ENCODE measurements at places on chromosomes 11 and 22.
A peak's percentile ranks its signal among the peaks of the same experiment; 100 is the strongest.

DNA sequence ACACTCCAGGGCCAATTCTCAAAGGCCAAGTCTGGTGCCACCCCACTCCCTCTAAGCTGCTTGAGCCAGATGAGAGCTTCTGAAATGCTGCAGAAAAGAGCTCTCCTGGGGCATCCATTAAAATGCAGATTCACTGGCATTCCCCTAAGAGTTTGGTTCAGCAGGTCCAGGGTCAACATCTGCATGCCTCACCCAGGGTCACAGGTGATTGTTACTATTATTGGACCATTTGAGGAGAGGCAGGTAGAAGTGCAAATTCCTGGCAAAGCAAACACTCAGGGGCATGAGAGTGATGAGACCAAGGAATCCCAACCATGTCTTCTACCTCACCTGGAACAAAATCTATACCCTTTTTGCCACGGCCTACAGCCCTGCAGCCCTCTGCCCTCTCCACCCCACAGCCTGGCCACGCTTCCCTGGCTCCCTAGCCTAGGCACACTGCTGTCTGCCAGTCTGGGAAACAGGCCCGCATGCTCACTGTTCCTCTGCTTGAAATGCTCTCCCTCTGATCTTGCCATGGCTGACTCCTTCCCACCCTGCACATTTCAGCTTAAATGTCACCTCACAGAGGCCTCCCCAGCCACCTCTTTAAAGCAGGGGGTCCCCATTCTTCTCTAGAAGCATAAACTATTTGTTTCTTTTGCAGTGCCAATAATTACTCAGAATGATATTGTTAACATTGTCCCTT is 4.4 kb upstream of the P2RX6 start:
- peak overlapping the region; percentile 10 for H3K27ac ChIP-seq
- no peak overlapping the region for H3K4me3 ChIP-seq
- peaks cover 20% of the 10 kb centered on the region for H3K4me1 ChIP-seq
- DNase-seq: no peak
- H3K36me3 ChIP-seq: peaks cover 11% of the 10 kb centered on the region

GRCh38 chr11:67120881-67121710 is 2.0 kb downstream of the KDM2A start:
- H3K27ac ChIP-seq: peak overlapping the region; percentile 98
- H3K36me3 ChIP-seq: peaks cover 49% of the 10 kb centered on the region
- no peaks in the 10 kb centered on the region for H3K27me3 ChIP-seq
- peak overlapping the region; percentile 99 for H3K4me3 ChIP-seq

- peaks cover 34% of the 10 kb centered on the region for H3K36me3 ChIP-seq
Measured at GRCh38 chr11:111843661-111844060, 27.7 kb downstream of the ALG9 start.

GRCh38 chr11:27089746-27090145 is 49.1 kb downstream of the BBOX1 start:
- no peak for DNase-seq
- no peaks in the 10 kb centered on the region for H3K4me1 ChIP-seq
- no peak overlapping the region for H3K4me3 ChIP-seq
- H3K36me3 ChIP-seq: no peaks in the 10 kb centered on the region
- H3K27ac ChIP-seq: no peak overlapping the region

DNA sequence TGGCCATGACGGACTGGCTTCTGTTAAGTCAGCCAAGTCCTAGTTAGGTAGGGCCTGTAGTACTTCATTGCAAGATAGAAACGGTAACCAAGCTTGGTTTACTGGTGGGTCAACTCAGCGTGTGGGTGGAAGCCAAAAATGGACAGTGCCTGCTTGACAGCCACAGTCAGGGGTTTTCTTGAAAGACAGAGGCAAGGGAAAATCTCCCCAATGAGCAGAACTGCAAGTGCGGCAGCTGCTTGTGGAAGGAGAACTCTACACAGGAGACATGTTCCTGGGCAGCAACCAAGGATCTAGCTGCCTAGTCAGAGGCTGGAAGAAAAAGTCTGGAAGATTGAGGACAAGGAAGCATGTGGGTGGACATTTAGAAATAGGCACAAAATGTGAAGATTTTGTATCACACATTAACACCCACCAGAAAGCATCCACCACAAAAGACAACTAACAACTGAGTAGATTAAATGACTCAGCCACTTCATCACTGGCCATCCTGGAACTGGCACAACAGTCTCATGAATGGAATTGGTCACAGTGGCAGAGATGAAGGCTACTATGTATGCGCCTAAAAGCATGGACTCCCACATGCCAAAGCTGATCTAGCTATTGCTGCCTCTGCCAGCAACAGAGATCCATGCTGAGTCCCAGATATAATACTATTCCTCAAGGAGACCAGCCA is 40.9 kb upstream of the SCUBE2 start:
- H3K4me3 ChIP-seq: no peak overlapping the region
- no peaks in the 10 kb centered on the region for H3K4me1 ChIP-seq
- no peaks in the 10 kb centered on the region for H3K36me3 ChIP-seq

- no peak for DNase-seq
- peaks cover 68% of the 10 kb centered on the region for H3K4me1 ChIP-seq
- H3K27ac ChIP-seq: peak overlapping the region; percentile 93
- H3K27me3 ChIP-seq: no peaks in the 10 kb centered on the region
- no peak overlapping the region for H3K4me3 ChIP-seq
Measured at GRCh38 chr22:35308480-35309021, 8.9 kb downstream of the TOM1 start.

- H3K4me1 ChIP-seq: no peaks in the 10 kb centered on the region
Measured at GRCh38 chr22:29216011-29216872, 10.5 kb downstream of the EMID1 start.

DNA sequence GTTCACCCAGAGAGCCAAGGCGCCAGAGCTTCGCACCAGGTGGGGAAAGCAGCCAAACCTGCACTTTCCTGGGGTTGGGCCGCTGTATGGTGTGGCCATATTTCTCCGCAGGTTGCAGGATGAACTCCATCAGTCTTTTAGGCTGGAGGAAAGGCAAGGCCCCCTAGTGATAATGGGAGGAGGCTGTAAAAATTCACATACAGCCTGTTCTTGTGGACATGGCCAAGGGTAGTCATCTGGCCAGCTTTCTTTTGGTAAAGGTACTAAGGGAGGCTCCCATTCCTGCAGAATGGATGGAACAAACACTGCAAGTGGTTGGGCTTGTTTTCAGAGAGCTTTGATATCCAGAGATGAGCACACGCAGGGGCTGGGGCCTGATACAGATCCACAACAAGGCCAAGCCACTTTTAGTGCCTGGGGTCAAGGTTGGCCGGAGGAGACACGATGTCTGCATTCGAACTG is 29.6 kb downstream of the C22orf31 start:
- peaks cover 75% of the 10 kb centered on the region for H3K27me3 ChIP-seq
- H3K27ac ChIP-seq: no peak overlapping the region
- no peaks in the 10 kb centered on the region for H3K36me3 ChIP-seq

GRCh38 chr11:121762820-121763219 is 310.1 kb upstream of the SORL1-AS1 start:
- H3K4me3 ChIP-seq: no peak overlapping the region
- H3K27ac ChIP-seq: no peak overlapping the region
- peaks cover 8% of the 10 kb centered on the region for H3K27me3 ChIP-seq
- no peak for DNase-seq

DNA sequence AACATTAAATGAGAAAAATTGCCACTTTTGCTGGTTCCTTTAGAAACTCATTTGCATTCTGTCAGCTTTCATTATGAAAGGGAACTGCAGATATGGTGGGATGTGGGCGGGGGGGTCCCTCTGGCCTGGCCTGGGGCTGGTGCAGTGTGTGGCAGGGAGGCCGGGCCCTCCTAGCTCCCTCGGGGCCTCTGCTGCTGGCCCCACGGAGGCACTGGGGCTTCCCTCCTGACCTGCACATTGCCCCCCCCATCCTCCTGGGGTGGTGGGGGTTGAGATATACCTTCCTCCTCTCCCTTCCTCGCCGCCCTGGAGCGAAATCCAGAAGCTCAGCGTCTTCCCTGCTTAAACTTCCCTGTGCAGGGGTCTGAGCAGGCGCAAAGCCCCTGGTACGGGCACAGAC is 1005.9 kb downstream of the BRD1 start:
- peaks cover 48% of the 10 kb centered on the region for H3K27me3 ChIP-seq
- H3K4me1 ChIP-seq: no peaks in the 10 kb centered on the region
- no peak for DNase-seq
- H3K27ac ChIP-seq: no peak overlapping the region
- peaks cover 2% of the 10 kb centered on the region for H3K36me3 ChIP-seq
- no peak overlapping the region for H3K4me3 ChIP-seq

DNA sequence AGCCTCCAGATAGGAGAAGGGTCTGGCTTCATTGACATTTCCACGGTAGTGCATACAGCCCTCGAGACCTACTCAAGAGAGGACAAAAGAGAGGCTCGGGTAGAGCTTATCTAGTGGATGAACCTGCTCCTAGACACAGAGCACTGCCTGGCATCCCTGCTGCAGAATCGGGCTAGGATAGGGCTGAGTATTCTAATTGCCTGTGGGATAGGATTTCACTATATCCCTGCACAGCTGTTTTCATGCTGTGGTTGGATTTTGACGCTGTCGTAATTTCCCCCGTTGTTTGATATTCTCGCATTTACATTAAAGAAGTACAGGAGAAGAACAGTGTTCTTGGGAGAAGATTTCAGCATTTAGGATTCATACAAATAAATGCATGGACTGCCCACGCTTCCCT is 107.8 kb downstream of the KIRREL3 start:
- DNase-seq: no peak
- H3K36me3 ChIP-seq: no peaks in the 10 kb centered on the region
- H3K4me1 ChIP-seq: peaks cover 3% of the 10 kb centered on the region
- no peak overlapping the region for H3K4me3 ChIP-seq
- H3K27me3 ChIP-seq: peaks cover 11% of the 10 kb centered on the region

- H3K27me3 ChIP-seq: no peaks in the 10 kb centered on the region
- DNase-seq: no peak
- peaks cover 33% of the 10 kb centered on the region for H3K36me3 ChIP-seq
- peaks cover 34% of the 10 kb centered on the region for H3K4me1 ChIP-seq
Measured at GRCh38 chr22:41092847-41093411, 537 bp downstream of the EP300 start.

DNA sequence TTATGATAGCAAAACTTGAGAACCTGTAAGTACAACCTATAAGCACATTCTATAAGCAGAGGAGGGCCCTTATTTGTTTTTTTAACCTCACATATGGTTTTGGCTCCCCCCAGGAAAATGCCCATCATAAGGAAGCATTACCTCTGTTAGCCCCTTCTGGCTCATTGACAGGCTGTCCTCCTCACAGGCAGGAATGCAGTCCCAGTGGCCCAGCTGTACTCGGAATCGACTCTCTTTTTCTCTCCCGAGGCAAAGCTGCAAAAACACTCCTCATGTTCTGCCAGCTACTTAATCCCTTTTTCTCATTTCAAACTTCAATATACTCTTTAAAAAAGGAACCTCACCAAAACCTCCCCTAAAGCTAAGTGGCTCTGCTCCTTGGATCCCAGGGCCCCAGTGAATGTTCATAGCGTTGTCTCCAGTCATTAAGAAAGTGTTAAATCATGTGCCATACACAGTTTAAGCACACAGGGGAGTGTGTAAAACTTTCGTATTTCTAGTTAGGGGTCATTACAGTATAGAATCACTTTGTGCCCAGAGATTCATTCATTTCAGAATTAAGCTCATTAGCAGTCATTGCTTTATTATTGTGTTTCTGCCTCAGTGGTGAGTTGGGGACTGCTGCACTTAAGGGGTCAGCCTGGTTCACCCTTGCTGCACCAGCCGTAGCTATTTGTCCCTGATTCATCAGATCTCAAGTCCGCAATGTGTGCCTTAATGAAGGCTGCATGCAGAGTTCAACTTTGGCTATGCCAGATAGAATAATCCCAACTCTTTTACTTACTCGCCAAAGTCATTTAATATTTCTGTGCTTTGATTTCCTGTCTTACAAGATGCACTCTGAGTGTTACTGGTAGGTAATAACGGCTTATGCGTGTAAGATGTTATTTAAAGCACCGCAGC is 57.6 kb downstream of the JRKL start:
- H3K27me3 ChIP-seq: peaks cover 31% of the 10 kb centered on the region
- H3K27ac ChIP-seq: no peak overlapping the region
- DNase-seq: no peak
- no peaks in the 10 kb centered on the region for H3K36me3 ChIP-seq

DNA sequence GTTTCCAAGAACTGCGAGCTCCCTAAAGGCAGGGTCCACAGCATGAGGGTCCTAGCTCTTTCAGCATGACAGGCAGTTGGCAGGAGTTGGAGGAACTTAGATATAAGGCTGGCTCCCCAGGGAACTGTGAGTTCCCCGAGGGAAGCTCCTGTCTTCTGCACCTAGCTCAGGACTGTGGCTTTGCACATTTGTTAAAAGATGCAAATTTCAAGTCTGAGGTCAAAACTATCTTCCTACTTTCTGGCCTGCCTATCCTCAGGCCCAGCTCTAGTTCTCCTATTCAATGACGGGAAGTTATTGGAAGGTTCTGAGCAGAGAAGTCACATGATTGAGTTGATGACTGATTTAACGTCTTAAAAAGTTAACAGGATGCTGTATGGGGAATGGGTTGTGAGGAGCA is 11.7 kb upstream of the UCP3 start:
- no peaks in the 10 kb centered on the region for H3K27me3 ChIP-seq
- peaks cover 14% of the 10 kb centered on the region for H3K4me1 ChIP-seq
- H3K36me3 ChIP-seq: no peaks in the 10 kb centered on the region
- H3K4me3 ChIP-seq: no peak overlapping the region
- H3K27ac ChIP-seq: no peak overlapping the region

GRCh38 chr11:13440100-13440855 is 22.7 kb downstream of the BTBD10 start:
- no peak overlapping the region for H3K27ac ChIP-seq
- no peaks in the 10 kb centered on the region for H3K27me3 ChIP-seq
- no peak for DNase-seq
- no peaks in the 10 kb centered on the region for H3K36me3 ChIP-seq
- peaks cover 13% of the 10 kb centered on the region for H3K4me1 ChIP-seq

DNA sequence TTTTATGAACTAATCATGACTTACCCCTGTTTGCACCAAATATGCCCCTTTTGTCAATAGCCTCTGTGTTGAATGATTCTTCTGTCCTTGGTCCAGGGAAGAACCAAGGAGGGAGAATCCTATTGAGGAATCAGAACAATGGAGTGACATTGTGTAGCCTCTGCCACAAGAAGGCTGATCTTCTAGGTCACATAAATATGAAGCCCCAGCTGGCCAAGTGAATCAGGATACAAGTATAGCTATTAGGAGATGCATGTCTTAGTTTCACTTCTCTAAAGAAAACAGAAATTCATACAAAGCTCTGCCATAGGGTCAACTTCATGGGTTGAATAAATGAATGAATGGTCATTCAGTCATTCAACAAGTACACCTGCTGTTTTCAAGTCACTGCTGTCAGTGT is 118.2 kb upstream of the BLID start:
- H3K4me3 ChIP-seq: no peak overlapping the region
- no peak overlapping the region for H3K27ac ChIP-seq
- H3K27me3 ChIP-seq: no peaks in the 10 kb centered on the region
- H3K4me1 ChIP-seq: no peaks in the 10 kb centered on the region
- H3K36me3 ChIP-seq: no peaks in the 10 kb centered on the region

- H3K27ac ChIP-seq: no peak overlapping the region
- H3K4me1 ChIP-seq: no peaks in the 10 kb centered on the region
- H3K4me3 ChIP-seq: no peak overlapping the region
- H3K27me3 ChIP-seq: peaks cover 11% of the 10 kb centered on the region
- H3K36me3 ChIP-seq: no peaks in the 10 kb centered on the region
Measured at GRCh38 chr11:13760115-13760514, 91.6 kb downstream of the FAR1 start.

GRCh38 chr22:44128958-44129618 is 51.6 kb upstream of the PARVG start:
- H3K36me3 ChIP-seq: peaks cover 3% of the 10 kb centered on the region
- H3K27ac ChIP-seq: no peak overlapping the region
- DNase-seq: no peak
- no peak overlapping the region for H3K4me3 ChIP-seq
- H3K4me1 ChIP-seq: no peaks in the 10 kb centered on the region
